Fibroblast of skin of left quadriceps (primary cell): ENCODE measurements at places on chromosomes 7 and 10.

DNA sequence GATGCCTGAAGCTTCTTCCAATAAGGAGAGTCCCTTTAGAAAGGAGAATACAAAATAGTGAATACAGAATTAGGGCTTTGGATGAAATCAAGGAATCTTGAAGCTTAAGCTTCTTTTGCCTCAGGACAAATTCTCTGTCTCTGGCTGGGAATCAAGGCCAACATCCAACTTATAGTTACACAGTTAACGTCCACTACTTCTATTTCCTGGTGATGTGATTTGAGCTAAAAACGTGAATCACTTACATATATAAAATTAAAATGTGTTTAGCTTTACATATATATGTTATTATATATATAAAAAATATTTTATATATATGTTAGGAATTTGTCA lies 11.4 kb upstream of the INPP5F start:
- no peak for DNase-seq

DNA sequence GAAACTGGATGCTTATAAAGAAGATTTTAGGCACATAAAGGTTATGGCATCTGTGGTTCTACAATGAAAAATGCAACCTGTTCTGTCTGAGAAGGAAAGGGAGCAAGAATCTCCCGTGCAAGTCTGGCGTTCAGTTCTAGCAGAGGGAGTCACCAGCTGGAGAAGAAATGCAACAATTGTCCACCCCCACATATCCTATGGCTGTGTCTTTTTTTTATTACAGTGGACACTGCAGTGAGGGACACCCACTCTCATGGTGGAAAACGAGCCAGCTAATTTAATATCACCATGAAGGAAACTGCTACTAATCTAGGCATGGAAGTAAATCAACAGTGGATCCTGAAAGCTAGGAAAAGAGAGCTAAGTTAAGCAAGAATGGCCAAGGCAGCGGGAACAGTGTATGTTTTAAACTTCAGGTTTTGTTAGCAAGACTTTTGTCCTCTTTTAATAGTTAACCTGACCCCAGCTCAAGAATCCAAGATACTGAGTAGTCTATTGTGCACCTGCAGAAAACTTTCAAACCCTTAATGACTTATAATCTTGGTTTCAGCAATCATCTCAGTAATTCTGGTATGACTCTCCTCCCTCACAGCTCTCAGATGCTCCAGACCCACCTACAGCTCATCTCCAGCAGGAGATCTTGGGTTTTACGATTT lies 149.3 kb downstream of the FGFR2 start:
- no peak for DNase-seq

DNA sequence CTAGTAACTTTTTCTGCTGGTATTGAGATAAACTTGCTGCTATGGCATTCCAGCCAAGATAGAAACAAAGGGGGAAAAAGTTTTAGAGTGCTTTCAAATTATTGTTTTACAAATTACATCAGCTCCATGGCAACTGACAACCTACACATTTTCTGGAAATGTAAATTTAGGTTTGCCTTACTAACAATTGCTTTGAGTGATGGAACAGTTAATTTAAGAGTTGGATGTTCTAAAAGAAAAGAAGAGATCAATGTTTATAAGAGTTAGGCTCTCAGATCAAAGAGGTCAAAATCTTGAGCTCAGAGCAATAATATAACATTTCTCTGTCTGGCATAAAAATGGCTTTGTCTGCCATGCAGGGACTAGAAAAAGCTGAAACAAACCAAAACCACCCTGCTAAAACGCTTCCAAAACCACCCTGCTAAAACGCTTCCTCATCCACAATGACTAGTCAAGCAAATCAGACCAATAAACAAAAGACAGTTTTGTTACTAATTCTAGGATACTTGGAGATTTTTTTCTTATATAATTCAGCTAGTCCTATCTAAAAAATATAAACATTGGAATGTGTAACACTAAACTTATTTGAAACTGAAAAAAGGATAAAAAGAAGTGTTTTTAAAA lies 32.3 kb downstream of the ORC5 start:
- no peak for DNase-seq

DNA sequence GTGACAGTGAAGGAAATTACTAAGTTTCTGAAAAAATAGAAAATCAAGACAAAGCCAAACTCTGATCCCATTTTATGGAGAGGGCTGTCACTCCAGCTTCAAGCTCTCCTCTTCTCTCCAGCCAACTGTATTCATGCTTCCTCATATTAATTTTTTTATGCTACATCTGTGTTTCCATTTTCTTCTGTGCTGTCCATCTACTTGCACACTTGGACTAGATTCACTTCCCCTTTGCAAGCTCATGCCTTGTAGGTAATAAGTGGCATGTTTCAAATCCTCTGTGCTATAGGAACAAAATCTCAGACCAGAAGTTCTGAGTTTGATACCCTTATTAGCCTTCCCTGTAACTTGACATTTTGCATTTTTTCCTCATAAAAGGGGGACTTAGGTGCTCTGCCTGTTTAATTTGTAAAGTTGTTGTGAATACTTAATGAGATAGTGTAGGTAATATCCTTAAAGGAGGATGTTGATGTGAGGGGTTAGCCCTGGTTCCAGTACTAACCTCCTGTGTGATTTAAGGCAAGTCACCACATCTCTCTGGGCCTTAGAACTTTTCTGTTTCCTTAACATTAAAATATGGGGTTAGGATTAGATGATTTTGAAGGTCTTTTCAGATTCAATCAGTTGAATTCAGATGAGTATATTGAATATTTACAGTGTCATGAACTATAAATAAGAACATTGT lies 358.8 kb downstream of the BBS9 start:
- no peak for DNase-seq
